ENCODE measurements at places on chromosomes 6 and 20.

GRCh38 chr6:133759524-133759923, 129.4 kb upstream of the TCF21 start:
- no peak for DNase-seq

- no peak for DNase-seq
Observed at GRCh38 chr6:167658106-167658505, 168.6 kb upstream of the AFDN start.

DNA sequence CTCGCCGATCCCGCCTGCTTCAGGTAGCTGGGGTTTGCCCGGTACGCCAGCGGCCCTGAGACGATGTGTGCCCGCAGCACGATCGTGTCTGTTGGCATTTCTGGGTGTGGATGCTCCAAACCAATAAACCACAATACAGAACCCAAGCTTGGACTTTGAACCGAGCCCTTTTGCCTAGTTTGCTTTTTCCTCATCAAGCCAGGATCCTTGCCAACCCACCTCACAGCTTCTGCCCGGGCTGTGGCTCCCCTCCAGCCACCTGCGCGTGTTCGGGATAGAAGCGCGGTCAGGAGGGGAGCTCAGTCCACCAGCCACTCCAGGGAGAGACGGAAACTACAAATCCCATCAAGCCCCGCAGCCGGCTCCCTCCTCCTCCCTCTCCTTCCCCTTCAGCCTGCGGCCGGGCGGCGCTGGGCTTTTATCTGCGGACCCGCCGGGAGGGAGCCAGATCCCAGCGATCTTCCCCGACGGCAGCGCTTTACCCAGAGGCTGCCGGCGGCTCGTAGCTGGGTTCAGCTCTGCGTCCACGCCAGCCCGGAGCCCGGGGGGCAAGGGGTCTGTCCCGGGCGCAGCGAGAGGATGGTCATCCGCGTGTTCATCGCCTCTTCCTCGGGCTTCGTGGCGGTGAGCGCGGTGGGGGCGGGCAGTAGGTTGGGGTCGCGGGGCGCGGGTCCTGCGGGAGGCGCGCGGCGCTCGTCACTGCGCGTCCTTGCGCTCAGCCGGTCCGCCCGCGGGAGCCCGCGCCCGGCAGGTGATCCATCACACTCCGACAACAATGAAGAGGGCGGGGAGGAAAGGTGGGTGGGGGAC, at the start of gene SH3BGRL2:
SH3BGRL2 (plus strand) TSS at position 447 of the 810 bp plus-strand sequence; CDS start at position 580, 133 bp downstream.
- DNase-seq = peak; percentile 86

DNA sequence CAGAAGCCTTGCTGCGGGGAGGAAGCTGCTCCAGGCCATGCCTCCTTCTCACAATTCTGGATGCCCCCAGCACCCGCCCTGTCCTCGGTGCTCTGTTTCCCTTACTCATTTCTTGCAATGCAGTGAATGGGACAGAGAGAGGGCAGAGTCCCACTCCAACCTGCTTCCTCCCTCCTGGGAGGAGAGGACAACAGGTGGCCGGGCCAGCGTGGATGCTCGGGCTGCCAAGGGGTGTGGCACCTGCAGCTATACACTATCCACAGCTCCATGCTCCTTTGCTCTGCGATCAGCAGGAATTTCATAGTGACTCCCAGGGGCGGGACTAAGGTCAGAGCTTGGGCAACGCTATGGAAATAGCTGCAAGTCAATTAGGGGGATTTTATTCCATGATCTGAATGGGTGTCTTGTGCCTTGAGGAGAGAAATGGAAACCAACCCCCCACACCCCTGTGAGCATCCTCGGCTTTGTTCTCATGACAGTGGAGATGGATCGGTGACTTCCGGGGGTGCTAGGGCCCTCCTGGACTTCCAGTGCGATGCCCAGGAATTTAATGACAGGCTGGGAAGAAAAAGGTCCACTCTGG, 192.5 kb downstream of the MYLK4 start:
- no peak for DNase-seq

GRCh38 chr20:48837014-48837413, 9.2 kb upstream of the PREX1 start:
- no peak for DNase-seq

GRCh38 chr6:161575523-161576254, 301.8 kb upstream of the AGPAT4 start:
- no peak for DNase-seq

GRCh38 chr6:37783025-37783855, 36.3 kb upstream of the ZFAND3 start:
- no peak for DNase-seq

- DNase-seq = no peak
Observed at GRCh38 chr6:128886706-128887105, 3.8 kb downstream of the LAMA2 start.

DNA sequence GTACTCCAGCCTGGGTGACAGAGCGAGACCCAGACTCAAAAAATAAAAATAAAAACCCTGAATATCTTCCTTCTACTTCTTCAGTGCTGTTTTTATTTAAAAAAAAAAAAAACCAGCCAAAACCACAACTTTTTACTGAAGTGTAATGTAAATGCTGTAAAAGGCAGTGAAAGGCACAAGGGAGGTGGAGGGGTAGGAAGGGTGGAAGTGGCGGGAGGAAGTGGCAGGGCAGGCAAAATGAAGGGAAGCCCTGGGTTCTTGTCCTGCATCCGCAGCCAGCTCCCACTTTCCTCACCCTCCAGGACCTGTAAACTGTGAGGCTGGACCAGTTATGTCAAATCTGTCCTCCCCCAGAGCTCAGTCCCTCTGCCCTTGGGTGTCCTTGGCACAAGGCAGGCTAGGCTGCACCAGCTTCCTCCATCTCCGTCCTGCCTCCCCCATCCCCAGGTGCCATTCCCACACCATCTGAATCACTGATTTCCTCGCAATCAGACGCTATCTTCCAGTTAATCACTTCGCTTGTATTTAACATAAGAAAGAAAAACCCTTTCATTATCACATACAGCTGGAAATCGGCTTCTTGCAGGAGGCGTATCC, 13.7 kb upstream of the PANK2 start:
- DNase-seq = no peak

DNA sequence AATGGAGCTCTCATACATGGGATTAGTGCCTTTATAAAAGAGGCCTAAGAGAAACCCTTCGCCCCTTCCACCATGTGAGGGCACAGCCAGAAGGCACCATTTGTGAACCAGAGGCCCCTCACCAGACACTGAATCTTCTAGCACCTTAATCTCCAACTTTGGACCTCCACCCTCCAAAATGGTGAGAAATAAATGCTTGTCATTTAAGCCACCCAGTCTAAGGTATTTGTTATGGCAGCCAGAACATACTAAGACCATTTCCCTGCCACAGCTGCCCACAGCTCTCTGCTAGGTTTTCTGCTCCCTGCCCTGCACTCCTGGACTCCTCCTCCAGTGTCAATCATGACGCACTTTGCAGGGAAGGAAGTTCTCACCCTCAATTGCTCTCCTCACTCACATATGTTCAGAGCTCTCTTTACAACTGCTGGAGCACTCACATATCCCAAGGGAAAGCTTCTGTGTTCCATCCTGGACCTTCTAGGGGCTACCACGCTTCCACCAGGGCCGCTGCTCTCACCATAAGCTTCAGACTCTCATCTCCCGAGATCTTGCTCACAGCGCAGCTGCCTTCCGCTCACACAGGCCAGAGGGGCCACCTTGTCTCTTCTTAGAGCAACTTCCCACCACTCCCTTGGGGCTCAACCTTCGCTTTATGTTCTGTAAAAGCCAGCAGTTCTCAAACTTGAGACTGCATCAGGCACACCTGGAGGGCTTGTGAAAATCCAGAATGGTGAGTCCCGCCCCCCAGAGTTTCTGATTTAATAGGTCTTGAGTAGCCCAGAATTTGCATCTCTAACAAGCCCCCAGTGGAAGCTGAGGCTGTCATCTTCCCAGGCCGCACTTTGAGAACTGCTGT, 1.6 kb upstream of the LY86 start:
- DNase-seq = no peak

- DNase-seq = peak; percentile 78
Observed at GRCh38 chr20:25991051-25991755, 294.6 kb upstream of the ZNF337 start.

All from osteocyte (in vitro differentiated cells).